NCI-H345 (cell line): ENCODE measurements at places on chromosomes 7 and 10.

GRCh38 chr7:157520249-157520648, 183.4 kb downstream of the DNAJB6 start:
- DNase-seq, result no peak

GRCh38 chr10:128981251-128981650, 485.8 kb upstream of the MGMT start:
- DNase-seq, result no peak

DNA sequence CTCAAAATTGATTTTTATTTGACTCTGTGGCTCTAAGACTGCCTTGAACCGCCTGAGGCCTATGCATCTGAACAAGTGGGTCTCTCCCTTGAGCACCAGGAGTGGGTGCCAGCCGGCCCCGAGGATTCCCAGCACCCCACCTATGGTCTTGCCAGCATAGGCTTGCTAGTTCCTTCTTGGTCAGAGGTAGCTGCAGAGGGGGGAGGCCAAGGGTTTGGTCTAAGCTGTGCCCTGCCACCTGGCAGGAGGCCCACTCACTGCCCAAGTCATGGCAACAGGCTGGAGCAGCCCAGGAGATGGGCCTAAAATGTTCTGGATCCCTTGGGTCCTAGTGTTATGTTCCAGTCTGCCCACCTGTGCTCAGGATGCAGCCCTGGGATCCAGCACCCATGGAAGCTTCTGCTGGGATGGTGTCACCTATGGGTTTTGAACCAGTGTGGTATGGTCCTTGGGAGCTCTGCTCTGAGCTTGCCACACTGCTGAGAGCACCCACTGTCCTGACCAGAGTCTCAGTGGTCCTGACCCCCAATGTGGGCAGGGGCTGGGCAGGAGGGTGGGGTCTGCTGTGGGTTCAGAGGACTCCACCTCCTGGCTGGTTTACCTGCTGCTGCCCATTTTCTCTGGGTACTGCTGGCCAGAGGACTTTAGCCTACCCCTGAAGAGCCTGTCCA, 12.6 kb downstream of the YKT6 start:
- DNase-seq, result no peak

GRCh38 chr10:19778996-19779395, 37.2 kb upstream of the PLXDC2 start:
- no peak for DNase-seq

DNA sequence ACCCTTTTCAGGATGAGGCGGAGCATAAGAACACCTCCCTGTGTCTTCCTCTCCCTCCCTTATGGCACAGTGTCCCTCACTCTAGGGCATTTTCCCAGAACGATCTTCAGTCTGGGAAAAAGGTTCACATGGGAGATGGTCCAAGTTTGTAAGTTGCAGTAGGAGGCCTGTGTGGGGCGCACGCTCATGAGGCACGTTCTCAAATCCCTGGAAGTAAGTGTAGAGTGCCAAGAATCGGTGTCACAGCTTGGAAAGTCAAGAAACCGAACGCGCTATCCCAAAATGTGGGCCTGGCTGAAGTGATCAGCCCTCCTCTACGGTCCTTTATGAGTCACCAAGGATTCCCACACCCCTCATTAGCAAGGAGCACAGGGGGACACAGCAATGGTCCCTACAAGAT, 23.9 kb upstream of the SMARCD3 start:
- DNase-seq, result no peak

DNA sequence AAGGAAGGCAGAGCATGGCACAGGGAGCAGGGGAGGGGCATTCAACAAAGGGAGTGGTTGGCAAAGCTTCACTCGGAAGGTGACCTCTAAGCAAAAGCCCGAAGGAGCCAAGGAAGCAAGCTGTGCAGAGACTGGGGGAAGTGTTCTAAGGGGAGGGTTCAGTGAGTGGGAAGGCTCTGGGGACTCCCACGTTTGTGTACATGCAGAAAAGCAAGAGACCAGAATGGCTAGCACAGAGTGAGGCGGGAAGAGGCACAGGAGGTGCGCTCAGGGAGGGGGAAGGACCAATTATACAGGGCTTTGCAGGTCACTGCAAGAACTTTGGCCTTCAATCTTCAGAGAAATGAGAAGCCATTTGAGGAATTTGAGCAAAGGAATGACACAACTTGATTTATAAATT, 7.4 kb downstream of the ARHGAP21 start:
- no peak for DNase-seq
